Muscle of leg (tissue), 16 donors: ENCODE measurements at places on chromosomes 6 and 20.

- H3K4me3 ChIP-seq = peak overlapping the region; percentile 66
- peaks cover 14% of the 10 kb centered on the region for H3K4me1 ChIP-seq
- peaks cover 4% of the 10 kb centered on the region for H3K36me3 ChIP-seq
- peak overlapping the region; percentile 66 for H3K27ac ChIP-seq
- no peaks in the 10 kb centered on the region for H3K27me3 ChIP-seq
- DNase-seq = no peak
Measured at GRCh38 chr20:35093267-35093884, 769 bp upstream of the TRPC4AP start.

DNA sequence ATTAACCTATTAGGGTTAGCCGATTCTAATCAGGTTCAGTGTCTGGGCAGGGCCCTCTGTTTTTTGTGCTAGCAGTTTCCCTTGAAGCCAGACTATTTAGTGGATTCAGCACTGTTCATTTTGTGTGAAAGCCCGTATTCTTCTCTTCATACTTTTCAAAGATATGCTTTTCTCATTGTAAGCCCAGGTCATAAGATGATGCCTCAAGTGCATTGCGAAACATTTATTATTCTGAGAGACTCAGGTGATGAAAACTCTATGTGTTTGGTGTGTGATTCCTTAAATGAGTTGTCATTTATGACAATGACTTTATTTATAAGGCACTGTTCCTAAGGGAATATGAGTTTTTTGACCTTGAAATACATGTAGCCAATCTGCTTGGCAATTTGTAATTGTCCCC lies 851.0 kb upstream of the FLRT3 start:
- no peaks in the 10 kb centered on the region for H3K27me3 ChIP-seq
- no peaks in the 10 kb centered on the region for H3K4me1 ChIP-seq
- no peaks in the 10 kb centered on the region for H3K36me3 ChIP-seq
- no peak overlapping the region for H3K27ac ChIP-seq
- no peak for DNase-seq
- H3K4me3 ChIP-seq = no peak overlapping the region

DNA sequence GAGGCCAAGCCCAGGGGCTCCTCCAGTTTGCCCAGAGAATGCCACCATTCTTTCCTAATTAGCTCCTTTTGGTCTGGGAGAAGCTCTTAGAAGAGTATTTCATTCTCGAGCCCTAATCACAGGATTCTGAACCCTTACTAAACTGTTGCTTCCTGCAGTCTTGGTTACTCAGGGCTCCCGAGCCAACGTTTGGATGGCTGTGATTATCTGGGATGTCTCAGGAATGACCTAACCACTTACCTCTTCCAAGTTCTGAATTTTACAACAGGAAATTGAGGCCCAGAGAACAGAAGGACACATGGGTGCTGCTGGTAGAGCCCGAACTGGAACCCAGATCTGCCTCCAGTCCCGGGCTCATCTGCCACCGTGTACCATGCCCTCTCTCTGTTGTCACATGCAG lies 22.2 kb upstream of the PNPLA1 start:
- peaks cover 3% of the 10 kb centered on the region for H3K27me3 ChIP-seq
- no peak overlapping the region for H3K4me3 ChIP-seq
- peaks cover 11% of the 10 kb centered on the region for H3K4me1 ChIP-seq

DNA sequence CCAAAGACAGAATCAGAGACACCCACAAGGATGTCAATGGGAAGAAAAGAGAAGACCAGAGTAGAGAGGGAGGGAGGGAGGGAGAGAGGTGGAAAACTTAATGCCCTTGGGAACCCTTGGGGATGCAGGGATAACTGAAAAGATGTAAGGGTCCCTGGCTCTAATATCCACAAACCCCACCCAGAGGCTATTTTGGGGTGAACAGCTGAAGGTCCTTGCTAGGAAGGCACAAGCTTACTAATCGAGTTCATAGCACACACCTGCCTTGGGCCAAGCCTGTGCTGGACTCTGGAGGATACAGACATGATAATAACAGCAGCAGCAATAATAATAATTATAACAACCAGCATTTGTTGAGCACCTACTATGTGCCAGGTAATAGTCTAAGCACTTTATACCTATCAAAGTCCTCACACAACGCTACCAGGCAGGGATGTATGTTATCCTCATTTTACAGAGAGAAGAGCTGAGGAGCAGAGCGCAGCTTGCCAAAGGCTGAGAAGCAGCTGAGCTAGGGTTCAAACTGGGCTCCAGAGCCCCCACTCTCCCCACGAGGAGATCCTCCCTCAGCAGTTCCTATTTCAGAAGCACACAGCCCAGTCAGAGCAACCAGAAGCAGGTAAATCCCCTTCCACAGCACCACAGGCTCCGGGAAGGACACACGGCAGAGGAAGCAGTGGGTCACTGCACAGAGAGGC lies 174.2 kb downstream of the ANKRD60 start:
- H3K27ac ChIP-seq = no peak overlapping the region
- peak; percentile 68 for DNase-seq
- H3K4me1 ChIP-seq = peaks cover 10% of the 10 kb centered on the region
- peaks cover 2% of the 10 kb centered on the region for H3K27me3 ChIP-seq

DNA sequence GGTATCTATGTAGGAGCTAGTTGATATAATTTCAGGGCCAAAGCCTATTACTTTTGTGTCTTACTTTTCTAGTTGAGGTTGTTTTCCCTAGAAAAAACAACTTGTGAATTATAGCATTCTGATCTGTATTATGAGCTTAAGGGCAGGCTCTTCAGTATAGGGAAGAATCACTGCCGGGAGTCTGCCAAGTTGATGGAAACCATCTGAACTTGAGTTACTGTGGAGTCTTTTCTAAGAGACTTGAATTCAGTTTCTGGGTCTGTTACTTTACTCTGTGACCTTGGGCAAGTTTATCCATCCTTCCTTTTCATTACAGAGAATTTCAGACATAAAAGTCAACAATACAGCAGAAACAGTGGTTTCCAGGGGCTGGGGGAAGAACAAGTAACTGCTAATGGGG lies 2.1 kb upstream of the CASS4 start:
- H3K27me3 ChIP-seq = no peaks in the 10 kb centered on the region
- H3K36me3 ChIP-seq = peaks cover 29% of the 10 kb centered on the region
- no peaks in the 10 kb centered on the region for H3K4me1 ChIP-seq
- no peak overlapping the region for H3K4me3 ChIP-seq

GRCh38 chr20:64106435-64106961 lies 867 bp downstream of the NPBWR2 start:
- no peak for DNase-seq
- H3K27me3 ChIP-seq = peaks cover 32% of the 10 kb centered on the region
- H3K4me1 ChIP-seq = peaks cover 29% of the 10 kb centered on the region
- H3K36me3 ChIP-seq = no peaks in the 10 kb centered on the region

GRCh38 chr6:166848979-166849748 lies 107.2 kb downstream of the RNASET2 start:
- no peaks in the 10 kb centered on the region for H3K4me1 ChIP-seq
- H3K27me3 ChIP-seq = no peaks in the 10 kb centered on the region
- DNase-seq = no peak
- no peak overlapping the region for H3K27ac ChIP-seq
- H3K4me3 ChIP-seq = no peak overlapping the region

- no peaks in the 10 kb centered on the region for H3K36me3 ChIP-seq
- no peaks in the 10 kb centered on the region for H3K27me3 ChIP-seq
- no peak overlapping the region for H3K4me3 ChIP-seq
- peaks cover 3% of the 10 kb centered on the region for H3K4me1 ChIP-seq
- H3K27ac ChIP-seq = peak overlapping the region; percentile 51
Measured at GRCh38 chr6:53119349-53119748, 29.3 kb downstream of the GCM1 start.

GRCh38 chr20:2421247-2421646 lies 40.5 kb downstream of the TGM6 start:
- H3K27ac ChIP-seq = no peak overlapping the region
- no peak overlapping the region for H3K4me3 ChIP-seq
